Osteocyte (in vitro differentiated cells): ENCODE measurements at places on chromosomes 5 and 9.

DNA sequence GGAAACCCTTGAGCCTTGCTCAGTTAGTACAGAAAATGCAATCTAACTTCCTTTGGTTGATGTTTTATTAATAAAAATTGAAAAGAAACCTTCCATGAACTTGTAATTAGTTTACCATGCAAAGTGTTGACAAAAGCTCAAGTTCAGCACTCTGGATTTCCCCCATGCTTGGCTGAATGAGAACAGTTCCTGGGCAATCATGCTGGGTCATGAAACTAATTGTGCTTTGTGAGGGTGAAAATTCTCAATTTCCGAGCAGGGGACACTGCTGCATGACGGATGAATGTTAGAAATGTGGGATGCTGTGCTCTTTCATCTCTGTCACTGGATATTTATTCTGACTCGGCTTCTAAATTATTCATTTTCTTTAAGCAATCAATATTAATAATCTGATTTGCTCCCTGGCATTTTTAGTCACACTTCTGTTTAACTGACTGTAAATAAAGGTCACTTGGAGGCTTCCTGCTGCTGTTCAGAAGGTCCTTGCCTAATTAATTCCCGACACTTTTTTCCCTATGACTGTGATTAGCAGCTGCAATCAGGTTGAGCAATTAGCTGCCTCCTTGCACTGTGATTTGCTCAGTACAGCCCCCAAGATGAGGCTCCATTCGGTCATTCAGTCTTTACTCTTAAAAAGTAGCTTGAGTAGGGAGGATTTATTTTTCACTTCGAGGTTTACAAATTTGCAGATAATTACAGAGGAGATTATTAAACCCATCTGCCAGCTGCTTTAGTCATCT, 678.1 kb upstream of the ZNF608 start:
- DNase-seq, result no peak

- no peak for DNase-seq
These were observed 379.6 kb downstream of the MLLT3 start for GRCh38 chr9:20242510-20243189.

DNA sequence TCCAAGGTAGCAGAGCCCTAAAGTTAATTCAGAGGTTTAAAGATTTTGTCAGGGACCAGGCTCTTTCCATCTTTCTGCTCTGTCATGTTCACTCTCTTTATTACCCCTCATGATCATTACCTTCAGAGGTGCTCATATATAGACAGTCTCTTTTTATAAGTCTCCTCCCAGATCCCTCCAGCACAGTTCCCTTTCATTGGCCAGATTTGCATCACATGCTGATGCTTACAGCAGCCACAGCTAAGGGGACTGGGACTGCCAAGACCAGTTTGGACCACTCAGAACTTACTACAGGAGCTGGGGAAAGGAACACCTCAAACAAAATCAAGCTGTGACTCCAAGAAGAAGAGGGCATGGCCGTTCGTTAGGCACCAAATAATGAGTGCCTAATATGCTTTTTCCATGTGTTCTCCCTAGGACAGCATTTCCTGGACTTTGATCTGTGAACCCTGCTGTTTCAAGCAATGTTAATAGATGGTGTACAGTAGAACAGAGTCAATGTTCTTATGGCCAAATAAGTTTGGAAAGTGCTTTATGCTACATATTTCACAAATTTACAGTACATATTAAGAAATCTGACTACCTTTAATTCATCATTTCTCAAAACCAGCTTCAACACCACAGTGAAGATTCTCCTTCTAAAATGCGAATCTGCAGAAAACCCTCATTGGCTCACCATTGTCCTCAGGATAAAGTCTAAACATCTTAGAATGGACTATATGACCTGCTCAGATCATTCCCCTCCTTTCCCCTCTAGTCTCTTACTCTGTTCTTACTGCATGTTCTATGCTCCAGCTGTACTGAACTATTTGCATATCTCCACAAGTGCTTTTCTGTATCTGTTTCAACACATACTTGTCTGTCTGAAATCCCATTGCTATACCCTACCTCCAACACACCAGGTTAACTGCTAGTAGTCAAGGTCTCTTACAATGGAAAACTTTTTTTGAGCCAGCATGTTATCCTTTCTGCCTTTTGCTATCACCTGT, 3.4 kb downstream of the C5orf58 start:
- no peak for DNase-seq

DNA sequence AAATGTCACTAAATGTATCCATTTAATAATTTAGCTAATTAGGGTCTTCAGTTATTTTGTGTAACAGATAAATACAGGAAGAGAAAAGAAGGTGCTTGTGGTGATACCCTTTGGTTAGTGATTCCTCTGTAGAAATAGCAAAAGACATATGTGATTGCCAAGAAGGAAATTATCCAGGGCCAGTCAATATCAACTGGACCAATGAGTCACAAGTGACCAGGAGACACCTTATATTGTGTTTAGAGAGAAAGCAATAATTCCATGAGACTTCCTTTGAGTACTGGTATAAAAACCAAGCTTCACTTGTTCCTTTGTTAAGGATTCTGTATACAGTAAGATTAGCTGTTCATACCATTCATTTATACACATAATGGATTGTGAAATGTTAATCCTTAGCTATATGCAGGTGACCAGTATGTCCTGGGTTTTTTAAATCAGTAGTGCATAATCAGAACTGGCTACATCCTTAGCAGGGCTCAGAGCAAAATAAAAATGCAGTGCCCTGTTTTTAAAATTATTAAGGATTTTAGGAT, 11.7 kb upstream of the F2R start:
- DNase-seq, result no peak

DNA sequence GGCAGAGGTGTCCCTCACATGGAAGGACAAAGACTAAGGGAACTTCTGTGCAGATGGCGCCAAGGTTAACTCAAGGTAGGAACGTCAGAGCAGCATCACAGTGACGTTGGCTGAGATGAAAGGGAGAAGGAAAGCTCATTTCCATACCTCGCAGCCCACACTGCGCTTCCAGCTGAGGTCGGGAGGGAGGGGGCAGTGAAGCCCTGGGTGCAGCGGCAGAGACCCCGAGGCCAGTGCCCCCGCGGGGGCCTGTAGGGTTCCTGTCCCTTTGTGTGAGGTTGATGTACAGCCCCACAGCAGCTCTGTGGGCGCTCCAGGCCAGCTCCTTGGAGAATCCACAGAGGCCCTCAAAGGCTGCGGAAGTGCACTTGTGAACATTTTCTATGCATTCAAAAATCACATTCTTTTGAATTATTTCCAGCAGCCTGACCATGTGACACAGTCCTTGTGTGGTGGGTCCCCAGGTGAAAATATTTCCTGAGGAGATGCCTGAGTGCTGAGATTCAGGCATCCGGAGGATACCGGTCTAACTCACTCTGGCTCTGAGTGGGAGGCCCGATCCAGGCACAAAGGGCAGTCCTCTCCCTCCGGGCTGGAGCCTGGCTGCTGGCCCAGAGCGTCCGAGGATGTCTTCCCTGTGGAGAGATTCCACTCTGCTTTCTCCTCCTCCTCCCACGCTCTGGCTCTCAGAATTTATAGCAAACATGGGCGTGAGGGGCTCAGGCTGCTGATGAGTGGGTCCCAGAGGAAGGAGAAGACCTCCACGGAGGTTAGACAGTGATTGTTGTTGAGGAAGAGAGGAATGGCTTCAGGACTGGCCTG, 150.7 kb downstream of the ICE1 start:
- DNase-seq, result no peak

GRCh38 chr5:169913479-169913878, 66.8 kb downstream of the INSYN2B start:
- DNase-seq, result no peak

GRCh38 chr5:142888469-142889085, 118.4 kb downstream of the ARHGAP26 start:
- DNase-seq, result no peak

GRCh38 chr9:111759762-111760639, 34.7 kb downstream of the SHOC1 start:
- DNase-seq, result no peak

- no peak for DNase-seq
These were observed 169.5 kb upstream of the TAS2R1 start for GRCh38 chr5:9799606-9800005.

GRCh38 chr5:139344177-139344576, 2.5 kb downstream of the PAIP2 start:
- DNase-seq, result no peak

- no peak for DNase-seq
These were observed 6.7 kb downstream of the PTCH1 start for GRCh38 chr9:95509851-95510708.

DNA sequence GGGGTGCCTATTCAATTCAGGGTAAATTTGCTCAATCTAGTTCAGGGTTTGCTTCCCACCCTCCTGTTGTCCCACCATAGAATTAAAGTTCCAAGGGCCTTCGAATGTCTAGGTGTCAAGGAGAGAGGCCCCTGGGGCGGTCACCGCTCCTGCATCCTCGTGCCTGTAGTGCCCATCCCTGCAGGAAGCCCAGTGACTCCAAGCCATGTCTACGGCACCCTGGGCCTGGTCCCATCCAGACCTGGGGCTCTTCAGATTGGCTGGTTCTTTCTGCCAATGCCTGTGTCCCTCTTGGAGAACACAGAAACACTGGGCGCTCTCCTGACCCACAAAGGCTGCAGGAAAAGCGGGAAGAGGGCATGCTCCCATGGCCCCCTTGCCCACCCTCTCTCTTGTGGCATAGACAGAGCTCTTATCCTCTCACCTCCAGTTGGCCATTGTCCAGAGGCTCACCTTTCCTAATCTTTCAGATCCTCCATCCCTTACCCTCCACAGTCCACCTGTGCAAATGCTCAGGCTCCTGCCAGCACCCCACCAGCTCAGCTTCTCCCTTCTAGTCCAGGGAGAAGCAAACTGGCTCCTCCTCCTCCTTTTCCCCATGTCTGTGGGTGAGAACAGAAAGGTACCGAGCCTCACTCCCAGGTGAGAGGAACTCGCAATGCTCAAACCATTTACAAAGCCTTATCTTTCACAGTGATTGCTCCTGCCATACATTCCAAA, 253.0 kb upstream of the IRX2 start:
- DNase-seq, result peak; percentile 68

DNA sequence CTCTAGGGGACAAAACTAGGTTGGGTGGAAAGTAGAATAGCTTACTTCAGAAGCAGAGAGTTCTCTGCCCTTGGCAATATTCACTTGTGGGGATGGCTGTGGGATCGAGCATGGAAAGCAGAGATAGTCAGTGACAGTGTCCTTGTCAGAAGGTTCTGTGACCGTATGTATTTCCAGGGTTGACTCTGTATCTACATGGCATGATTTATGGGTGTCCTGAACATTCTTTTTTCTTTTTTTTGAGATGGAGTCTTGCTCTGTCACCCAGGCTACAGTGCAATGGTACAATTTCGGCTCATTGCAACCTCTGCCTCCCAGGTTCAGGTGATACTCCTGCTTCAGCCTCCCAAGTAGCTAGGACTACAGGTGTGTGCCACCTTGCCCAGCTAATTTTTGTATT, 77.4 kb upstream of the LHFPL2 start:
- DNase-seq, result no peak

GRCh38 chr5:52065182-52065581, 681.9 kb downstream of the ISL1 start:
- DNase-seq, result no peak

DNA sequence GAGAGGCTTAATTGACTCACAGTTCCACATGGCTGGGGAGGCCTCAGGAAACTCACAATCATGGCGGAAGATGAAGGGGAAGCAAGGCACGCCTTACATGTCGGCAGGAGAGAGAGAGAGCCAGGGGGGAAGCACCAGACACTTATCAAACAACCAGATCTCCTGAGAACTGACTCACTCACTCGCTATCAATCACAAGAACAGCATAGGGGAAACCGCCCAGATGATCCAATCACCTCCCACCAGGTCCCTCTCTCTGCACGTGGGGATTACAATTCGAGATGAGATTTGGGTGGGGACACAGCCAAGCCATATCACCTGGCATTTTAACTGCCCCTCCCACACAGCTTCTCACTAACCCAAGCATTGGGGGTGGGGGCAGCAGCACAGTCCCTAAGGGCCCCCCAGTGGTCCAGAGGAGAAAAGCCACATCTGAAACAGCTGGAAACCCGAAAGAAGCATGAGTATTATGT, 76.1 kb upstream of the ASS1 start:
- no peak for DNase-seq

GRCh38 chr5:157362012-157362411, 96.1 kb downstream of the CYFIP2 start:
- no peak for DNase-seq

GRCh38 chr9:129282272-129282671, 104.2 kb upstream of the IER5L start:
- DNase-seq, result peak; percentile 71

DNA sequence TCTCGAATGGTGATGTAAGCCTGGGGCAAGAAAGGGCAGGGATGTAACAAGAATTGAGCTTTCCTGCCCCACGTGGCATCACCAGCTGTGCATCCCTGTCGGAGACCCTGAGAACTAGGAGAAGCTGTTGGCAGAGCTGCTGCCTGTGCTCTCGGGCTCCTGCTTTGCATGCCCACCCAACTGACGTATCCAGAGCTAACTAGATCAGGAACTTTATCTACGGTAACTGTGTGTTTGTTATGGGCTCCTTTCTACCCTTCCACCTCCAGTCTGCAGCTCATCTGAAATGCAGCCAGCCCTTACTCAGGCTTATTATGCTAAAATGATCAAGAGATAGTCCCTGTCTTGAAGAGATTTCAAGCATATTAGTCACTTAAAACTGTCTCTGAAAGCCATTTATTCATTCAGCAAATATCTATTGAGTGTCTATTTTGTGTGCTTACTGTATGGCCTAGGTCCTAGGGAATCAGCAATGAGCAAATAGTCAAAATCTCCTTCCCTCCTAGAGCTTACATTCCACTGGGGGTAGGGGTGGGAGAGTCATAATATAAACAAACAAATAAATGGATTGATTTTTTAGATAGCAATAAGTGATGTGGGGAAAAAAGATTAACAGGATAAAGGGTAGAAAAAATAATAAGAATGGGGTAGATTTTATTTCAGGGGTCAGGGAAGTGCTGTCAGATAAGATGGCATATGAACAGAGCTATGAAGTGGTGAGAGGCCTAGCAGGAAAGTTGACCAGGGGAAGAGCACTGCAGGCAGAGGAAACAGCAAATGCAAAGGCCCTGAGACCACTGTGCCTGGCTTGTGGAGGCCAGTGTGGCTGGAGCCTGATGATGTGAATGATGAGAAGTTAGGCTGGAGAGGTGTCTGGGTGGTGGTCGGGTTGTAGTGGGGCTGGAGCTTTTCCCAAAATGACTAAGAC, 118.2 kb downstream of the GALNT10 start:
- DNase-seq, result no peak

DNA sequence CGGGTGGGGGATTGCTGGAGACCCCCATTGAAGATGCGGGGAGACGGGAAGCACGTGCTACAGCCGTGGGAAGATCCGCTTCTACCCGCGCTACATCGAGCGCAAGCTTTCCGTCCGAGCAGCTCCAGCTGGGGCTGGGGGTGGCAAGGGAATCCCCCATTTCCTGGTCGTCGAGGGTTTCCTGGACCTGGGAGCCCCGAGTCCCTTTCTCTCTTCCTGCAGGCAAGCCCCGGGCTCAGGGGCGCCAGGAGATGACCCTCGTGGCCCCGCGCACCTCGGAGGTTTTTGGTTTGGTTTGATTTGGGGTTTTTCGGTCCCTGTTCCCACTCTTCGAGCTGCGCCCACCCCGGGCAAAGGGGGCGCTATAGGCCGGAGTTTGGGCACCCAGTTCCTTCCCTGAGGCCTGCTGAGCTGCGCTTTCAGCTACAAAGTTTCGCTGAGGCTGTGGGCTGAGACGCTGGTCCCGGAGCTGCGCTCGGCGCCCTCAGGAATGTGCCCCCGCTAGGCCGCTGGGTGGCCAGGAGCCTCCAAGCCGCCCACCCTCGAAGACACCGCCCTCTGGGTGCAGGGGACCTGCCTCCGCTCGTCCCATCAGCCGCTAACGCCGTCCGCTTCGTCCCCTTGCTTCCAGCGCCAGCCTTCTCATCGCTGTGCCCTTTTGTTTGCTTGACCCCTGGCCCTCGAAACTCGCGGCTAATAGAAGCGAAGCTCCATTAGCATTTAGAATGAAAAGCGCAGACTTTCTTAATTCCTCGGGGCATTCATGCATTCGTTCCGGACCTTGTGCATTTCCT, 2.9 kb downstream of the NR4A3 start:
- peak; percentile 86 for DNase-seq
